Kidney epithelial cell (primary cell): ENCODE measurements at places on chromosomes 1 and 21. TPM values are rescaled to one million over a fixed set of nuclear protein-coding genes. Genes with fewer than 3 reads are reported as not detected.

OR6F1 gene
- total RNA-seq = not detected in 2 replicates

LRRC38 gene
- 0.33 and 1.6 TPM in 2 replicates for total RNA-seq

TSNAX gene
- total RNA-seq = 27.7 and 29.4 TPM in 2 replicates

LAMC1 gene
- 172 and 207 TPM in 2 replicates for total RNA-seq

CDCA8 gene
- 3.1 and 4.0 TPM in 2 replicates for total RNA-seq

TMEM82 gene
- not detected in 2 replicates for total RNA-seq

SPATA46 gene
- not detected in 2 replicates for total RNA-seq

NOS1AP gene
- total RNA-seq = 0.62 and 0.79 TPM in 2 replicates

FAM72D gene
- total RNA-seq = 1.5 and 2.1 TPM in 2 replicates

GGPS1 gene
- 30.5 and 34.9 TPM in 2 replicates for total RNA-seq

COA6 gene
- total RNA-seq = 25.9 and 46.2 TPM in 2 replicates

MFSD2A gene
- total RNA-seq = 4.6 and 5.9 TPM in 2 replicates
